Fibroblast of gingiva (primary cell): ENCODE measurements at places on chromosomes 3 and 15.

- DNase-seq, result no peak
These were observed 261.4 kb downstream of the FHIT start for GRCh38 chr3:60989626-60990441.

GRCh38 chr3:61983479-61983878 lies 389.9 kb downstream of the FEZF2 start:
- no peak for DNase-seq

GRCh38 chr3:62142331-62143085 lies 230.8 kb downstream of the FEZF2 start:
- DNase-seq, result no peak

DNA sequence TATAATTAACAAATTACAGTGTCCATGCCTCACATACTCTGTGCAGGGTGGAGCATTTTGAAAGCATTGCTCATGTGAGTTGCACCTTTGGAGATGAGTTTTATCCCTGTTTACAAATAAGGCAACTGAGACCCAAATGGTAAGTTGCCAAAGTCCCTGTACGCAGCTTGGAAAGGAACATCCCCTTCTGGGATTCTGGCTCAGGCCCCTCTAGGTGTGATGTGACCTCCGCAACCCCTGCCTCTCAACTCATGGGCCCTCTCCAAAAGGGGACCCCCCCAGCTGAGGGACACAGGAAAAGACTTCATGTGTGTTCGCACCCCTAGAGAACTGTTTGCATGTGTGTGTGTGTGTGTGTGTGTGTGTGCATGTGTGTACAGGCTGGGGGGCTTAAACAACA lies 25.3 kb downstream of the PRR20G start:
- no peak for DNase-seq

DNA sequence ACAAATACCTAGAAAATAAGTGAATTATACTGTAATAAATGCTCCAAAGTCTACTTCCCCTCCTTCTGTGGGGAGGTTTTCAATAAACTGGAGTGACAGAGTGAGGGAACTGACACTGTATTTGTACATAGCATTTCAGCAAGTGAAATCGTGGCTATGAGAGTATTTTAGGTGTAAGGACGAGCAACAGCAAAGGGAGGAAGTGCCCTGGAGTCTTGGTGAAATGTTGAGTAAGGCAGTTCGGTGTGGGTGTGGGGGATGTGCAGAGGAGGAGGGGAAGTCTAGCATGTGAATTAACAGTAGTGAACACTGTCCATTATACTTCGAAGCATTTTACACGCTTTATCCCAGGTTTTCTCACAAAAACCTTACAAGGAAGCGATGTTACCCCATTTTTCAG lies 18.1 kb upstream of the P2RY13 start:
- no peak for DNase-seq

- no peak for DNase-seq
These were observed 269.2 kb downstream of the ZBBX start for GRCh38 chr3:167110901-167111300.

- no peak for DNase-seq
These were observed 27.9 kb downstream of the FEM1B start for GRCh38 chr15:68305420-68305871.

DNA sequence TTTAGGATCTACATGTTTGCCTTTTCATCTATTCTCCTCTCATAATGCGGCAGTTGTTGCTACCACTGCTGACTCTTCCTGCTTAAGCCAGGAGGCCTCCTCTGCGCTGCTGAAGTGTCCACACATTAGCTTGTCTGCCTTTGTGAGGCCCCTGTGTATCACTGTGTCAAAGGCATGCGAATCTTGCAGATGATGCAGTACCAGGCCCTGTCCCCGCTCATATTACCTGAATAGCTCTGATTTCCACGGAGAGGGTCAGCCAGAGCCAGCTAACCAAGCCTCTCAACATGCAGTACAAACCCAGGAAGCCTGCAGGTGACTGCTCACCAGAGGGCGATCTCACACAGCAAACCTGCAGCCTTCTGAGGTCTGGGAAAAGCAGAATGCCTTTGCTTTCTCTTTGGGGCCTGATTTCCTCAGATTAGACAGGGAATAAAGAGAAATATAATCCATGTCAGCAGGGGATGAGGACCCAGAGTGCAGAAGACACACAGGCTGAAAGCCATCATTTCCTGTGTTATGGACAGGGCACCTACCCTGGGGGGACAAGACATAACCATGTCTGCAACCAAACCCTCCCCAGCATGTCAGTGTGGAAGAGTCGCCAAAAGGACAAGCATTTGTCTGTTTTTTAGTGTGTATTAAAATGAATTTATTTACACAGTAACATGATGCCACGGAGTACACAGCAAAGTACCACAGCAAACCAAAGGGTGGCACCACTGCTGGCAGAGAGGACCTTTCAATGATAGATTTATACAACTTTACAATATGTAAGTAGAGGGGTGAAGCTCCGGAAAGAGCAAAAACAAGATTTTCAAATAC lies 36.8 kb upstream of the TSPAN3 start:
- peak; percentile 51 for DNase-seq

DNA sequence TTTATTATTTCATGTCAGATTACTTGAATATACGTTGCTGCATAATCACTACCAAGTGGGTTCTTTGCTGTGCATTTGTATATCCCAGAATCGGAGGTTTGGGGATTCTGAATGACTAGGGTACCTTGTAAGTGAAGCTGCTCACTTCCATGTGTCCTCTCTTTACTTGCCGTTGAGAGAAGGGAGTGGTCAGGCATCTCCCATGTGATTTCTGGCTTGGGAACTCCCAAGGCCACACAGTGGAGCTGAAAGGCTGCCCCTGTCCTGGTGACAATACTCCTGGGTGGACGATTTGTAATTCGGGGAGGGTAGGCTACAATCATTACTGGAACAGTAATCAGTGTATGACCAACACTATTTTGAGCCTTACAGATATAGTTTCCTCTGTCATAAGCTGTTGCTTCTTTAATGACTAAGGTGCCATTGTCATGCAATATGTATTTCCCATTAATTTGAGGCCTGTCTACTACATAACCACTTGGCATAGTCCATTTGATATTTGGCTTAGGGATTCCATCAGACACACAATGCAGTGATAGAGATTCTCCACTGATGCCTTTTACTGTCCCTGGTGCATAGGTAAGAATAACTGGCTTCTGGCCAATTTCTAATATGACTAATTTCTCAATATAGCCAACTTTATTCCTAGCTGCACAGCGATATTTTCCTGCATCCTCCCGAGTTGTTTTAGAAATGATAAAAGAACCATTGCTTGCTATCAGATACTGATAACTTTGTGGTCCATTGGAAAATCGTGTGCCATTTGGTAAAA lies 24.0 kb downstream of the IGSF10 start:
- no peak for DNase-seq

- DNase-seq, result no peak
These were observed 72.1 kb downstream of the TMEM212 start for GRCh38 chr3:171915275-171915674.

DNA sequence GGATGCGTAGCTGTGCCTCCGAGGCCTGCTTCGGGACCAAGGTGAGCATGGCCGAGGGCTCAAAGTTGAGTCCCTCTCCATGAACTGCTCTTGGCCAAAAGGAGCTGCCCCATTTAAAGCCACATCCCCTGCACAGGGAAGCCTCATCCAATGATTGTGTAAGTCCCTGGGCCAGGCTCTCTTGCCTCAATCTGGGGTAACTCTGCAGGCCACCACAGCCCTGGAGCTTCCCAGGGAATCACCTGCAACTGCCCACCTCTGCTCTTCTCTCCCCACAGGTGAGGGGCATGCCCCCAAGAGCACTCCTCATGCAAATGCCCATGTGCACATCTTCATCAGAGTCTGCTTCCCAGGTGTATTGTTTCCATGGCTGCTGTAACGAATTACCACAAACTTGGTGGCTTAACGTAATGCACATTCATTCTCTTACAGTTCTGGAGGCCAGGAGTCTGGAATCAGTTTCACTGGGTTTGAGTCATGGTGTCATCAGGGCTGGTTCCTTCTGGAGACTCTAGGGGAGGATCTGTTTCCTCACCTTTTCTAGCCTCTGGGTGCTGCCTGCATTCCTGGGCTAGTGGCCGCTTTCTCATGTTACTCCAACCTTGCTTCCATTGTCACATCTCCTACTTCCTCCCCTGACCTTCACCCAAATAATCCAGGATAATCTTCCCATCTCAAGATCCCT lies 25.0 kb upstream of the LOXL1 start:
- DNase-seq, result no peak

DNA sequence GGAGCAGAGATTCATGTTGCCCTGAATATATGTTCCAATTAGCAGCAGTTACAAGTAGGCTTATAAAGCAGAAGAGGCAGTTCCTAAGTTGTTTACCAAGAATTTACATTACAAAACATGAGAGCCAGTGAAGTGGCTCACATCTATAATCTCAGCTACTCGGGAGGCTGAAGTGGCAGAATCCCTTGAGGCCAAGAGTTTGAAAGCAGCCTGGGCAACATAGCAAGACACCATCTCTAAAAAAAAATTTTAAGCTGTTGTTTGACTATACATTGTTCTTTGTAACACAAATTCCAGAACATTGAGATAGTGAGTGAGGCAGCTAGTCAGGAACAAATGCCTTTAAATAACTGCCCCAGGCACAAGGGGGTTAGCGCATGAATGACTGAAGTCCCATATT lies 10.3 kb upstream of the ZMAT3 start:
- DNase-seq, result no peak

GRCh38 chr3:184377374-184377773 lies 633 bp downstream of the THPO start:
- DNase-seq, result no peak

DNA sequence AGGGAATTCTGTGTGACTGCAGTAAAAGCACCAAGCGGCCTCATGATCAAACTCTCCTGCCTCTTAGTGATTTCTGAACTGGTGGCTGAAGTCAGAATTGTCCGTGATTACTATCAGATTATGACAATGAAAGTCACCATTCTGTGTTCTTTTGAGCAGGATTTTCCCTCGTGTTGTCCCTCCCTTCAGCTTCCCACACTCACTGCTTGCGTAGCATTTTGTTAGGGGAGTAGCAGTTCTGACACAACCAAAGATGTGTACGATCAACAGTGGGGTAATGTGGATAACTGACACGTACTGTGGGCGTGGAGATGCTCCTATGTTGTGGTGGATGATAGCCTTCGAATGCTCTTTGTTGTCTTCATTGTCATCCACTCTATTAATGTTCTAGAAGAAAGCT lies 67.8 kb upstream of the ICE2 start:
- no peak for DNase-seq
